ENCODE measurements at places on chromosomes 6 and 20.

DNA sequence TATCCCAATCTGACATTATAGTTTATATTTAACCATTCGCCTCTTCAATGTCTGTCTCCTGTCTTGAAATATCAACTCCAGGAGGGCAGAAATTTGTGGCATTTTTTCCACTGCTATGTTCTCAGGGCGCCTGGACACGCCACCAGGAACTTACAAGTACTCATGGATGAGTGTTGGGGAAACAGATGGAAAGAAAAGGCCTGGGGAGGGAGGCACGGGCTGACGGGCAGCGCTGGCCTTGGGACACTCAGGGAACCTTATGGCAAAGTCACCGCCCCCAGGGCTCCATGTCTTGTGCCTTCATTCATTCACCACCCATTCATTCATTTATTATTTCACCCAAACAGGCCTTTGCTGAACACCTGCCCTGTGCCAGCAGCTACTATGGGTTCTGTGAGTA is 222.9 kb downstream of the PREX1 start:
- no peak for DNase-seq

DNA sequence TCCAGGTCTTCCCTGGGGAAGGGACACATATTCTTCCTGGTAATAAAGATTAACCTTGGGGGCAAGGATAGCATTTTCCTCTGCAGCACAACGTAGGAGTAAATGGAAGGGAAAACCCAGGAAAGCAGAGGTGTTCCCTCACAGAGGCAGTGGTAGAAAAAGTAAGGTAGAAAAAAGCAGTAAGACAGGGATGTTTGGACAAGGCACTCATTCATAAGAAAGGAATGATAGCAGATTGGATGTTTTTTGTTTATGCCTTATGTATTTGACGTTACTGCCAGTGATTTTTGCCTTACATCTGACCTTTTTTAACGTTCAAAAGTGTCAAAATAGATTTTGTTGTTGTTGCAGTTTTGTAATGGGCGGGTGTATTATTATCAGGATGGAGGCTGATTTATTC is 395.0 kb downstream of the CDKAL1 start:
- no peak for DNase-seq

DNA sequence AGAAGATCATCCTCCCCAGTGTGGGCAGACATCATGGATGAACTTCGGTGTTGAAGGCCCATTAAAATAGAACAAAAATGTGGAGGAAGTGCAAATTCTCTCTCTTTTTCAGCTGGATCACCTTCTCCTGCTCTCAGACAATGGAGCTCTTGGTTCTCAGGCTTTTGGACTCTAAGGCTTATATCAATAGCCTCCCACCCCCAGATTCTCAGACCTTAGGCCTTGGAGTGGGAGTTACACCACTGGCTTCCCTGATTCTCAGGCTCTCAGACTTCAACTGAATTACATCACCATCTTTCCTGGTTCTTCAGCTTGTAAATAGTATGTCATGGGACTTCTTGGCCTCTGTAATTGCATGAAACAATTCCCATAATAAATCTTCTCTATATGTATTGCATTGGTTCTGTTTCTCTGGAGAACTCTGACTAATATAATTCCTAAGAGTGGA is 36.6 kb downstream of the NSFL1C start:
- no peak for DNase-seq

DNA sequence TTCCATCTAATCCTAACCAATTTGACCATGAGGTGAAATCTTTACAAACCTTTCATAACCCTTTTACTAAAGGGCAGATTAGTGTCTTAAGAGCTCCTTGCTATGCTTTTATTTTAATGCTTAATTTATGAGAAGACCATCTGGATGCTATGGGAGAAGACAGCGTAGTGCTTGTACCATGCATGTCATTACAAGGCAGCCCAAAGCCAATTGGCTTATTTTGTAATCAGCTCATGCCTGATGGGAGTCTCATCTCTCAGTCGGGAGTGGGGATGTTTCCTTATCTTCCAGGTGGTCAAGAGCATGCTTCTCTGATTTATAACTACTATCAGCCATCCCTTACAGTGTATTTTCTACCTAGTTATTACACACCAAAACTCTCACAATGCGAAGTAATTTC is 304.7 kb downstream of the FARS2 start:
- no peak for DNase-seq

GRCh38 chr6:161338015-161338414 is 64.2 kb upstream of the AGPAT4 start:
- DNase-seq = no peak

DNA sequence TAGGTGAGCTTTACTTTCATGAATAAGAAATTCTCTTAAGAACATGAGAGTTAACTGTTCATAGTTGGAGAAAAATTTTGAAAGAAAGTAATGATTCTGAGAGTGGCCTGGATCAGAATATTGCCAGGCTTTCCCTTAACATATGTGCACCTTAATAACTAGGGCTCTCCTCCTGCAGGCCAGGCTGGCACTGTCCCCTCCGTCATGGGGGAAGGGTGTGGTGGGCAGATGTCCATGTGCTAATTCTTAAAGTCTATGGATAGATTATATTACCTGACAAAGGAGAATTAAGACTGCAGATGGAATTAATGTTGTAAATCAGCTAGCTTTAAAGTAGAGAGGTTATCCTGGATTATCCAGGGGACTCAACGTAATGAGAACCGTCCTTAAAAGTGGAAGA is 10.9 kb upstream of the KLHL32 start:
- DNase-seq = no peak

- DNase-seq = no peak
Observed at GRCh38 chr6:93859971-93860370, 440.6 kb upstream of the EPHA7 start.

DNA sequence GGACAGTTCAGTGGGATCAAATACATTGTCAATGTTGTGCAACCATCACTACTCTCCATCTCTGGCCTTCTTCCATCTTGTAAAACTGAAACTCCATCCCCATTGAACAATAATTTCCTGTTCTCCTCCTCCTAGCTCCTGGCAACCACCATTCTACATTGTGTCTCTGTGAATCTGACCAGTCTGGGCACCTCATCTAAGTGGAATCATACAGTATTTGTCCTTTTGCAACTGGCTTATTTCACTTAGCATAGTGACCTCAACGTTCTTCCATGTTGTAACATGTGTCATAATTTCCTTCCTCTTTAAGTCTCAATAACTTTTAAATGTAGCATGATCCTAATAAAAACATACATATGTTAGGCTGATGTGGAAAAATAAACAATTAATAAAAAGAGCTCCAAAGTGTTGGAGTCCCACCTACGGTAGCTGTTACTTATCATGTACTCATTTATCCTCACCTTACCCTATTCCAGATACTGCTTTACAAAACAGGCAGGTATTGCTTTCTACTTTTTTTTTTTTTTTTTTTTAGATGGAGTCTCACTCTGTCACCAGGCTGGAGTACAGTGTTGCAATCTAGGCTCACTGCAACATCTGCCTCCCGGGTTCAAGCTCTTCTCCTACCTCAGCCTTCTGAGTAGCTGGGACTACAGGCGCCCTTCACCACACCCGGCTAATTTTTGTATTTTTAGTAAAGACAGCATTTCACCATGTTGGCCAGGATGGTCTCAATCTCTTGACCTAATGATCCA is 91.9 kb downstream of the TNFAIP3 start:
- DNase-seq = no peak

DNA sequence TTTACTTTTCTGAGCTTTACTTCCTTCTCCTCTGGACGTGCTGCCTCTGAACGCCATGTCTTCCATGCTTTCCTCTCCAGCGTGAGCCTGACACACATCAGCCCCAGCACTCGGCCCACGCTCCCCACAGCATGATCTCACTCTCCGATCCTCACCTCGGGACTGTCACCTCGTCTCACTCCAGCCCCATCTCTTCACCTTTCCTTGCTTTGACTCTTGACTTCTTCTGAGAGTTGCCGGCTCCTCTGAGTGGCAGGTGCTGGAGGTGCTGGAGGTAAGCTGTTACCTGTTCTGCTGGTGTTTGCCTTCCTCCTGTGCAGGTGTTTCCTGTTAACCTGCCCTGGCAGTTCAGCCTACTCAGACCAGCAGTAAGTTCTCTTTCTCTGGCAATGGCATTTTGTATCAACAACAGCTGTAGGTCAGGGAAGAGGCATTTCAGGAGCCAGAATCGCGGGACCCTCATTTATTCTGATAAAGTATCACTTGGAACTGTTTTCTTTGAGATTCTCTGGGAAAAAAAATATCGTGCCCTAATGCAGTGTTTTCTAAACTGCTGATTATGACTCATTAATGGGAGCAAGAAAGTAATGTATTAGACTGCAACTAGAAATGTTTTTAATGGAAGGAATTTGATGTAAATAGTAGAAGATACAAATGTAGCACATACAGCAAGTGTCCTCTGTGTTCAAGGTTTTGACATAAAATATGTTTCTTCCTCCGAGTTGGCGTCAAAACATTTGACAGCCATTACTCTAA is 106.5 kb downstream of the ARID1B start:
- no peak for DNase-seq

- peak; percentile 83 for DNase-seq
Observed at GRCh38 chr6:148746363-148747144, at the start of gene UST. UST (plus strand) TSS chr6:148747030; CDS start chr6:148747431, 401 bp downstream.

- no peak for DNase-seq
Observed at GRCh38 chr6:93968126-93968525, 548.8 kb upstream of the EPHA7 start.

DNA sequence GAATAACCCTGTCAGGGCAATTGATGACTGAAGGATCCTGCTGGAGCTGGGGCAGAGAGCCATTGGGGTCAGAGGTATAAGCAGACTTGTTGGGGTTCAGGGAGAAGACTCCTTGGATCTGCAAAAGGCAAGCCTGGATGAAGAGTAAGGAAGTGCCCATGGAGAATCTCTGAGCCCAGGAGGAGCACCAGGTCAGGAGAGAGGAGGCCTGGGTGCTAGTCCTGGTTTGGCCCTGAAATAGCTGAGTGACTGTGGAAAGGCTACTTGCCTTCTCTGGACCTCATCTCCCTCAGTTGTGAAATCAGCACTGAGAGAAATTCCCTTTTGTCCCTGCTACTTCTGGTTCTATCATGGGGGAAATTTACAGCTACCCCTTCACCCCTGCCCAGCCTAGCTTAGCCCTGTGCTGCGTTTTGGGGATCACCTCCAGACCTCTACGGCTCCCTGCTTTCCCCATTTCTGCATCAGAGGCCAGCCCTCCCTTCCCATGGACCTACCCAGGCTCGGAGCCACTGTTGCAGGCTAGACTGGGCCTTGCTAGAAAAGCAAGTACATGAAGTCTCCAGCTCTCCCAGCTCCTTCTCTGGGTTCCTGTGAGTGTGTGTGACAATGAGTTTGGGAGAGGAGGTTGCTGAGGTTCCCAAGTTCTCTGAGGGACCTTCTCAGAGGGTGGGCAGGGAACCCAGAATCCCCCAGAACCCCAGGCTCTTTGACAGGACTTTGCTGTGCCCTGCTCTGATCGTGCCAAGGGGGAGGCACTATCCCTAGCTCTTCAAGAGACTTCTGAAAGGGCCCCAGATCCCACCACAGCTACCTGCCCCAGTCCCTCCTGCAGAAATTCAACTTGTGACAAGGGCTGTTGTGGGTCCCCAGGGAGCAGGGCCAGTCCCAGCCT is 2.3 kb upstream of the NCR2 start:
- DNase-seq = no peak

GRCh38 chr6:15621203-15622044 is 41.4 kb downstream of the DTNBP1 start:
- peak; percentile 34 for DNase-seq

- DNase-seq = no peak
Observed at GRCh38 chr6:16582446-16583143, 178.7 kb downstream of the ATXN1 start.

GRCh38 chr6:50390416-50390815 is 322.9 kb upstream of the TFAP2D start:
- DNase-seq = no peak

DNA sequence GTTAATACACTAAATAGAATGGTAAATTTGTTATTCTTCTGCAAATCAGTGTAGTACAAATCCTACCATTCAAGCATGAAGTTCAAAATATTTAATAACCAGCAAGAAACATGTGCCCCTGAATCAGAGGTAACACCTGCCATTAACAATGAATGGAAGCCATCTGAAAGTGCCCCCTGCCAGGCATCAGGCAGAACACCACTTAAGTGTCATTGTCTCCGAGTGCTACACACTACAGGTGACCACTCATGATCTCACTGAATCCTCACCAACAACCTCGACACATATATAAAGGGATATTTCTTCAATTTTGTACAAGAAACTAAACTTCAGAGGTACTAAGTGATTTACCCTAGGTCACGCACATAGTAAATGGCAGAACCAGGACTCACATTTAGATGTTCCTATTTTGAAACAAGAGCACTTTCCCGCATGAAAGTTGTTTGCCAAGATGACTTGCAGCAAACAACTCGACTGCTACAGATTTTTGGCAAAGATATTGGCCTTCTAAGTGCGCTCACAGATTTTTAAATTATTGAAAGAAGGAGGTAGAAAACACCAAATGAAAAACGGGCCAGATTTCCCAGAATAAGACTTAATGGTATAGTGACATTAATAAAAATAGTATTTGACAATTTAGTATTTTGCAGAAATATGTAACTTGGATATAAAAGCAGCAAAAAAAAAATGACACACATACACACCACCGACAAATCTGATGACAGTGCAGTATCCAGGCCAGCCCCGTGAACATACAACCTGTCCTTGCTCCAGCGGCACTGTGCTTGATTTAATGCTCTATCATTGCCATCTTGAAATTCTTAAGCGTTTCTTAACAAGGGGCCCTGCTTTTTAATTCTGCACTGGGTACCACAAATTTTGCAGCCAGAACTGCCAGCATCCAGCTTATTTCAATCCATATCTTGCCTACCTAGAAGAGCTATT is 274.5 kb downstream of the ALDH8A1 start:
- no peak for DNase-seq

- DNase-seq = no peak
Observed at GRCh38 chr6:42987533-42988451, 3.4 kb downstream of the PPP2R5D start.

DNA sequence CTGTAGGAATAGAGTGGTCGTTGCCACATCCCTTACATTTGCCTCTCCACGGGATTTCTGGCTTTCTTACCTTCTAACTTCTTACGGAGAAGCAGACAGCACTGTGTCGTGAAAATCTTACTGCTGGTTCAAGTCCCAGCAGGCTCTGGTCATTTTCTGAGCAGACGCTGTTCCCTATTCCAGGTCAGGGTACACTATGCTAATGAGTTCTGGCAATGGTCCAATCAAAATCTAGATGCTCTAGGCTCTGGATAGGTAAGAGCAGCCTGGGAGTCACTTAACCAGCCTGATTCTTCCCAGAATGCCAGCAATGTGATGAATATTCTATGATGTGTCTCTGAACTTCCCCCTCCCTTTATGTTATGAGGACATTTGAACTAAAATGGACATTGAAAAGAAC is at the start of gene GCM1:
TSS of gene GCM1 (minus strand) at position 158 of the 400 bp plus-strand sequence. CDS start 3,209 bp downstream, outside the sequence.
- DNase-seq = no peak

DNA sequence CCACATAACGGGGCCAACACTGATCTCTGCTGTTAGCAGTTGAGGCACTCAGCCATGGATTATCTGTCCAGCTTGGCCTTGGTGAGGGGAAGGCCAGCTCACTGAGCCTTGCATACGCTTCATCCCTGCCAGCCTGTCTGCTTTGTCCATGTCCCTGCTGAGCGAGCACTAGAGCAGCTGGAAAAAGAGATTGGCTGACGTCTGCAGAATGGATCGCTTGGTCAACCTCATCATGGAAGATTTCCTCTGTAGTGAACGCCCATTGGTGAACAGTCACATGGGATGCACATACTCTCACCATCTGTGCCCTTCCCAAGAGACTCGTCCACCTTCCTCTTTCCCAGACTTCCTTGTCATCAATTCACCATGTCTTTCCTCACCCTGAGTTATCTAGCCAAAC is 26.9 kb downstream of the MUC22 start:
- DNase-seq = no peak

- DNase-seq = no peak
Observed at GRCh38 chr6:28295326-28295725, 14.0 kb downstream of the PGBD1 start.
